H7 (cell line): ENCODE measurements at places on chromosomes 12 and 14.
A peak's percentile ranks its signal among the peaks of the same experiment; 100 is the strongest.

DNA sequence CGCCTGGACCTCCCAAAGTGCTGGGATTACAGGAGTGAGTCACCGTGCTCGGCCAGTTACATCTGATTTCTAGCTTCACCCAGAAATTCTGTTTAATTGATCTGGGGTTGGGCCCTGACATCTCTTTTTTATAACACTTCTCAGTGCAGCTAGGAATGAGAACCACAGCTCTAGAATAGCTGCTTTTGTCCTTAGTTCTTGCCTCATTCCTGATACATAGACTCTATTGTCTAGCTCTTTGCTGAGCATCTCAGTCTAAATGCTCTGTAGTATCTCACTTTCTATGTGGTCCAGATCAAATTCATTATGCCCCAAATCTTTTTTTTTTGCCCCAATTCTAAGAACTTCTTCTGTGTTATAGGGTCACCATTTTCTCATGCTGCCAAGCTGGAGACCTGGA lies 29.9 kb upstream of the FUT8 start:
- no peak for DNase-seq

DNA sequence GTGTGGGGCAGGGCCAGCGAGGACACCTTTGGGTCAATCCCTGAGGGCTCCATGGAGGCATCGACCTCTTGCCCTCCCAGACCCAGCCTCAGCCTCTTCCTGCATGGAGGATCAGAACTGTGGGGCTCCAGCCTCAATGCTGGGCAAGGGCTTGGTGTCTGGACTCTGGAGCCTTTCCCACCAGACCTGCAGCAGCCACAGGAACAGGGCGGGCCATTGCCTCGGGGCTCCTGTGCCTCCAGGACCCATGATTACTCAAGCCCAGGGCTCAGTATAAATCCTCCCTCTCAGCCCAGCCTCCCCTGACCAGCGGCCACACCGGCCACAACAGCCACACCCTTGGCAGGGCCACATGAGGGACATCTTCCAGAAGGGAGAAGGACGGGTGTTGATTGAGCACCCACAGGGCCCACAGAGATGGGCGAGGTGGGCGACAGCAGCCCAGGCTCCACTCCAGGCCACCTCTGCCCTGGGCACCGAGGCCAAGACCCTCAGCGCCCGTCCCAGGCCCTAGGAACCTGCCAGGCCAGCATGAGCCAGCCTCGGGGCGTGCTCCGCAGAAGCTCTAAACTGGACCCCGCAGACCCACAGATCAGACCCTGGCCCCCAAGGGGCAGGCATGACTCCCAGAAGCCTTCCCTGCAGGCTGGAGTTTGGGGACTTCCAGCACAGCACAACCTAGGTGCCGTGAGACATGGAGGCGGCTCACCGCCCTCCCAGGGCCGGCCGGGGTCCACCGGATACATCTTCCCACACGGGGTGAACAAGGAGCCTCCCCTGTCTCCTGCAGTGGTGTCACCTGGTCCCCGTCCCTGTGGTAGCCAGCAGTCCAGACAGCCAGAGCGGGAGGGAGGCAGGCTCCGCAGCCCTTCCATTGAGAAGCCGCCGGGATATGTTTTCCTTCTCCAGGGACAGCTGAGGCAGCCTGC lies 25.1 kb downstream of the NCOR2 start:
- peak; percentile 57 for DNase-seq

GRCh38 chr12:16148938-16149337 lies 128.5 kb downstream of the SLC15A5 start:
- no peak for DNase-seq

GRCh38 chr12:96007729-96008128 lies 11.6 kb upstream of the HAL start:
- no peak for DNase-seq

GRCh38 chr12:104243551-104243950 lies 28.0 kb downstream of the TXNRD1 start:
- DNase-seq = no peak

GRCh38 chr14:64673748-64674147 lies 30.5 kb upstream of the PLEKHG3 start:
- no peak for DNase-seq

GRCh38 chr12:57221169-57221917 lies 4.7 kb downstream of the NXPH4 start:
- no peak for DNase-seq
